Panc1 (cell line): ENCODE measurements at places on chromosomes 11 and 22.
A peak's percentile ranks its signal among the peaks of the same experiment; 100 is the strongest.

GRCh38 chr22:50610581-50610980, 10.0 kb downstream of the MAPK8IP2 start:
- no peak for DNase-seq

DNA sequence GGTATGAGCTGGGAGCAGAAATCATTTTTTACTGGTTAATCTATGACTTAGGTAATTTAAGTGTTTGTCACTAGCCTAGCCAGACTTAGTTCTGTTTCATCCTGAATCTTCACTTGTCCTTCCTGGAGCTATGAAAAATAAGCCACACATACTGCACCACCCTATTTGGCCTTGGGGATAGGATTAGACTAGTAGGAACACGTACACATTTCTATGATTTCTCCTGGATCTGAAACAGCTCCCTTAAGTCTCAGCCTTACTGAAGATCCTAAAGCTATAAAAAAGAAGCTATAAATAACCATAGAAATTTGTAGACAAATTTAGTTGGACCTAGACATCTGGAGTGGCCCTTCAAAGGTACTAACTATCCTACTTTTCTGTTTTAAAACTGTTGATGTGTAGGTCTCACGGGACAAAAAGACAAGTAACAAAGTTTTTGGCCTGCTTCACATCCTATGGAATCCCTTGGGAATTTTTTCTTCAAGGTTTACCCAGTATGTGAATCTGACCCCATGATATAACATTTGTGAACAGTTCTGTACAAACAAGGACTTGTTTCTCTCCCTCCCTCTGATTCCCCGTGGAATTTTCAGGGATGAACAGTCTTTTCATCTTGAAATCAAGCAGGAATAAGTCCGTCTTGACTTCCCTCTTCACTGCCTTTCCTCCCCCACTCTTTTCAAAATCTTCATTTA, 275.0 kb downstream of the FAM76B start:
- DNase-seq, result no peak

DNA sequence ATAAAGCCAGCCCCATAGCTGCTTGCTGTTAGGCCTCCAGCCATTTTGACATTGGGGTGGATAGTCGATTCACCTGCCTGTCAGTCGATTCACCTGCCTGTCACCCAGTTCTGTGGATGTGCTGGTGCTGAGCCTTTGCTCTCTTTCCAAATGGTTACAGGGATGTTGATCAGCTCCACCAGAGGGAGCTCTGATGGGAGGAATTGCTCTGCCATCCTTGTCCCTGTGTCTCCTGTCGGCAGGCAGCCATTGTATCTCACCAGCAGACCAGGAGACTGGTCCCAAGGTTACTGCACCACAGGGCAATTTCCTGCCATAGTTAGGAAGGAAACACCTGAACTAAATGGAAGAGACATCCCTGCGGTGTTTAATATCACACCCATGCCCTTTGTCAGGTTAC, 6.1 kb downstream of the MPEG1 start:
- no peak for DNase-seq

GRCh38 chr11:117546431-117547194, 219.0 kb downstream of the CEP164 start:
- DNase-seq, result no peak

- DNase-seq, result no peak
These were observed 442 bp downstream of the PELI3 start for GRCh38 chr11:66467034-66467659.

DNA sequence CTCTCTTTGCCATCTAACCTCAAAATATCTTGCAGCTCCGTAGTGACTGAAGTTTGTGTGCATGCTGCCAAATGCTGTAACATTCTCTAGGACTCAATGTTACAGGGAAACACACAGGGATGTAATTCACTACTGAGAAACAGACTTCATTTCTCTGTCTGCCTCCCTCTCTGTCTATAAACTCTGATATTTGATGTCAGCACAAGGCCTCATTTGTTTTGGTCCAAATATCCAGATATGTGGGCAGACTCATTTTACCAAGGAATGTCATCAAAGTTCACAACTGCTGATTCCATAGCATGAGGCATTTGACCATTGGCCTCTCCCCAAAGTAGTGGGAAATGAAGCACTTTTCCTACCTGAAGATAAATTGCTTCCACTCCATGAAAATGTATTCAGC, 2.5 kb upstream of the PRRG4 start:
- no peak for DNase-seq

DNA sequence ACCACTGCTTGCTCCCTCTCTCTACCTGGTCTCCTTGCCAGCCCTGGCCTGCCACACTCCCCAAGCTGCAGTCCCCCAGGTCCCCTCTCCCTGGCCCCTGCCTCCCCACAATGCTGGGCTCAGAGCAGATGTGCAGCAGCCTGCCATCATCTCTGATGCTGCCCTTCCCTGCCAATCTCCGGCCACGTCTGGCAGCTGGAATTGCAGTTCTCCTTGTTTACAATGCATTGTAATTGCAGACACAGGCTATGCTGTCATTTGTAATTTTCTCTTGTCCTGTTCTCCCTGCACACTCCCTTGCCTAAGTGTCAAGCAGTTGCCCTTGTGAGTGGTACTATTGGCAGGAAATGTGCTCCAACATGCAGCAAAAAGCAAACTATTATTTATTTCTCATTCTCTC, 222.3 kb downstream of the NTM start:
- DNase-seq, result no peak

DNA sequence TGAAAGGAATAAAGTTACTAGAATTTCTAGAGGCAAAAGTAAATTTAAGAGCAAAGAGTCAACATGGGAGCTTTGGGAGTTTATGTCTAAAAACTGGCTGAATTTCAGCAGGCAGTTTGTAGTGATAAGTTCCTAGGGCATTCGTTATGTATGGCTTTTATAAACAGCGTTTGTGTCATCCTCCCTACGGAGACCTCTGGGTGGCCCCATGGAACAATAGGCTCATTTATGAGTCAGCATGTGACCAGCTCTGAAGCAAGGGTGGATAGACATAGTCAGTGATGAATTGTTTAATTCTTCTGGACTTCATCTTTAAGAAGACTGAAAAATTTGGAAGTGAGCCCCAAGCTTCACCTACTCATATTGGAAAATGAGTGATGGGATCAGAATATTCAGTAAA, 37.1 kb downstream of the SVIP start:
- peak; percentile 48 for DNase-seq

DNA sequence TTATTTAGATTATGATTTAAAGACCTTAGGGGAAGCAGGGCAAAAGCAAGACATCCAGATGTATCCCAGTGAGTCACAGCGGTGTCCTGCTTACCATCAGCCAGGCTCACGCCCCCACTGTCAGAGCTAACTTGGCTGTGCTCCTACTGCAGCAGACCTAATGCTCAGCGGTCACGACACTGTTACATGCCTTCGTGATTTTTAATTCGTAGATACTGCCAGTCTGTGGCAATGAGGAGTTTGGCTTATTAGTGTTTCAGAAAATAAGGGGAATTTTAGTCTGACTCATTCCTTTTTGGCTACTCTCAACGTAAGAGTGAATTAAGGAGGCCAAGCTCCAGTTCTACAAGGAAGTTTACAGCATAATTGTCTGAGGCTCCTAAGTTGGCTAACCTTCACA, 22.7 kb downstream of the EFCAB6 start:
- no peak for DNase-seq

- no peak for DNase-seq
These were observed 6.5 kb upstream of the PVALB start for GRCh38 chr22:36823186-36823839.

DNA sequence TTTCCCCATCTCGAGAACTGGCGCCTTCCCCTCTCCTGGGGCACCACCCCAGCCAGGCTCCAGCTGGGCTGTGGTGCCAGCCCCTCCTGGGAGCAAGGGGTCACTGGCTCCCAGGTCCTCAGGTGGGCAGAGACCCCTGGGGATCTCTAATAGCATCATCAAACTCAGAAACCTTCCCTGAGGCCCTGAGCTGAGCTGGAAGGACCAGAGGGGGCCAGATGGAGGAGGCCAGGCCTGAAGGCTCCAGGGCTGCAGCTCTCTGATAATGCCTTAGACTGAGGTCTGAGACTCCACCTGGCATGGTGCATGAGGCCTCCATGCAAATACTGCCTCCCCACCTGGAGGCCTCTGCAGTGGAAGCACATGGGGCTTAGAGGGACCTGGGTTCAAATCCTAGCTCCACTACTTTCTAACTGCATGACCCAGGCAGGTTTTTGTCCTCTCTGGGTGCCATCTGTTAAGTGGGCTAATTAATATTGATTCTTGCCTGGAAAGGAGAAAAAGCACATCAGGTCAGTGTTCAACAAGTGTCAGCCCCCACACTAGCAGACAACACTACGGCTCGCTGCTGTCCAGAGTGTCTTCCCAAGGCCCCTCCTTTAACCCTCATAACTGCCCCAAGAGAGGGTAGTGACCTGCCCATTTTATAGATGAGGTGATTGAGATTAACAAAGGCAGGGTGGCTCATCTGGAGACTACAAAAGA, 1.5 kb downstream of the MAPK8IP1 start:
- no peak for DNase-seq

- no peak for DNase-seq
These were observed 5.7 kb downstream of the LRRC10B start for GRCh38 chr11:61514050-61514917.

GRCh38 chr11:16179676-16180075, 176.7 kb downstream of the SOX6 start:
- no peak for DNase-seq

GRCh38 chr11:57713835-57714234, 1.4 kb downstream of the TMX2 start:
- DNase-seq, result no peak
